MM.1S (cell line): ENCODE measurements at places on chromosomes 16 and 17.

- no peak for DNase-seq
Measured at GRCh38 chr16:74252329-74252728, 44.3 kb upstream of the PSMD7 start.

DNA sequence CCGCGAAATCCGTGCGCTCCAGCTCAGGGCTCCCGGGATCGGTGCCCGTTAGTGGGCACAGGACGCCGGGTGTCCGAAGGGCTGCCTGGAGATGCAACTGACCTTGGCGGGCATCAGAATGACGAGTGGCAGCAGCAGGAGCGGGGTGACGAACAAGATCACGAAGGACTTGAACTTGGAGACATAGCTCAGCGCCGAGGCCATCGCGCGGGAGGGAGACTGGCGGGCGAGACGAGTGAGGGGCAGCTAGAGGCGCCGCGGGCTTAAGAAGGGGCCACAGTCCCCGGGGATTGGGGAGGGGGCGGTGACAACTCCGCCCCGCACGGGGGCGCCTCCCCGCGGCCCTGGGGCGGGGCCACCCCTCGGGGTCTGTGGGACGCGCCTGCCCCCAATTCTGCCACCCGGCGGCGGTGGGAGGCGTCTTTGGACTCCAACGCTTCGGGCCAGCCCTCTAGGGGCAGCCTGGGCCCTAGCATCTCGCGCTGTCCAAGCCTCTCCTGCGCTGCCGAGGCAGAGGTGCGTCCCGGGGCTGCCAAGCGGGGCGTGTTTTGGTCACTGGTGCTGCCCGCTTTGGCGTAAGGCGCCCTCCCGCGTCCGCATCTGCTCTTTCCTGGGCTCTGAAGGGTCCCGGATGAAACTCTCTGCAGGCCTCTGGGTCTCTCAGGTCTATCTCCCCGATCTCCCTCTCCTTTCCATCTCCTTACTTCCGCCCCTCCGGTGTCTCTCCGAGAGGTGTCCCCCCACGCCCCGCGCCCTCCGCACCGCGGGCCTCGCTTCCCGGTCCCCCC is at the start of gene SLC13A5:
SLC13A5 (minus strand) TSS at position 240 of the 788 bp plus-strand sequence; CDS start at position 204, 36 bp downstream.
- DNase-seq: no peak

DNA sequence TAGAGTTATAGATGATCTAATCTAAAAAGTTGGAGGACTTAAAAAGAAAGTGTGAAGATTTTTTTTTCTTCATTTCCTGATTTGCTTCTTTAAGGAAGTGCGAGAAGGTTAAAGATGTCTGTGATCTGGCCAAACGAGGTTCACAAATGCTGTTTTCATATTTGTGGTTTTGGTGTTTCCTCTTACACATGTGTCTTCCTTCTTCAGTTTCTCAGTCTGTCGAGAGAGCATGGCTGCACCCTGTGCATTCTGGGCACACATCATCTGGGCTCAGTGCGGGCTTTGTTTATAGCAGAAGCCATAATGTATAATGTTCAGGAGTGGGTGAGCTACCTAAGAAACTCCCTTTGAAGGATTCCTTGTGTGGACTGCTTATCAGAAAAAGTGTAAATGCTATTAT is 260.4 kb upstream of the TBX2 start:
- peak; percentile 92 for DNase-seq

DNA sequence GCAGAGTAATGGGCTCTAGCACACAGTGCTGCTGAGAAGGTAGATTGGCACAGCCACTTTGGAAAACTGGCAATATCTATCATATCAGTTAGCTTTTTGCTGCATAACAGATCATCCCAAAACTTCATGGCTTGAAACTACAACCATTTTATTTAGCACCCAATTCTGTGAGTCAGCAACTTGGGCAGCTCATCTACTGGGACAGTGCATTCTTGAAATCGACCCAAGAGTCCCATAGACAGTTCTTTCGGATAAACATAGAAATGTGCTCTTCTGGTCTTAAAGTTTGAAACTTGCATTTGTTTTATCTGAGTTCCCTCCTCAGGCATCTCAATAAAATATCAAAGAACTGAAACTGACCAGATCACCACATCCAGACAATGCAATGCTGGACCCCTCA is 76.7 kb downstream of the CEP112 start:
- DNase-seq: no peak

DNA sequence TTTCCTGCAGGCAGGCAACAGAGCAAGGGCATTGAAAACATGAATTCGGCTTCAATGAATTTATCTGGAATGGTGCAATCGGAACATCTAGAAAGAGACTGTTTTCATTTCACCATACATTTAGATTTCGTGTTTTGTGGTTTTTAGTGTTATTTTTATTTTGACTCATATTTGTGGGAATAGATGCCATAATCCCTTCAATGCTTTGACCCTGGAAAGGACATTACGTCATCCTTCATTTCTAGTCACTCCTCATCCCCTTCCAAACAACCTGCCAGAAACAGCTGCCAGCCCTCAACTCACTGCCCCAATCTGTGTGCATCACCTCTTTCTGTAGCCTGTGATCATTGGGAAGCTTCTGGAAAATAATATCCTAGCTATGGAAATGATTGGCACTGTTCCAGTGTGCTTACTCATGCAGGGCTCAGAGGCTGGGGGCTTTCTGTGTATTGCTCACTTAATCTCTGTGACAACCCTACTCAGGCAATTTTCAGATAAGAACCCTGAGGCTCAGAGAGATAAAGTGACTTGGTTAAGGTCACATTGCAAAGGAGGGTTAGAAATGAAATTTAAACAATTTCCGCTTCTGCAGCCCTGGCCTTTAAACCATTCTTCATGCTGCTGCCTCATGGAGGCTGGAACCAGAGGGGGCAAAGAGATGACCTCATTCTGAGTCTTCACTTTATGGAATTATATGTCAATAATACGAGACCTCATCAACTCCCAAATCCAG is 9.5 kb upstream of the KSR1 start:
- DNase-seq: no peak

DNA sequence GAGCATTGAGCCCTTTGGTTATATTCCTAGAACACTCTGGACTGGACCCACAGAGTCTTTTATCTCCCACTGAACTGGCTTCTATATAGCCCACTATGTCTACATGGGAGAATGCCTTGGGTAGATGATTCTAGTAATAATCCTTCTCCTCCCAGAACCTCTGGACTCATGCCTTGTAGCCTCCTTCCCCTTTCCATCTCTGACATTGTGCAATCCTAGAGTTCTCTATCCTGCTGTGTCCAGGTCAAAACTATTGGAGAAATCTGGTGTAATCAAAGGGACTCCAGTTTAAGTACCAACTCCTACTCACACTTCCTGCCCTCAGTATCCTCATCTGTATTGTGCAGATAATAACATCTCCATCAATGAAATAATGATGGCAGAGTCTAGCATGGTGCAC is 9.1 kb downstream of the RCVRN start:
- DNase-seq: no peak

- no peak for DNase-seq
Measured at GRCh38 chr17:3038941-3039340, 24.5 kb downstream of the OR1D5 start.

DNA sequence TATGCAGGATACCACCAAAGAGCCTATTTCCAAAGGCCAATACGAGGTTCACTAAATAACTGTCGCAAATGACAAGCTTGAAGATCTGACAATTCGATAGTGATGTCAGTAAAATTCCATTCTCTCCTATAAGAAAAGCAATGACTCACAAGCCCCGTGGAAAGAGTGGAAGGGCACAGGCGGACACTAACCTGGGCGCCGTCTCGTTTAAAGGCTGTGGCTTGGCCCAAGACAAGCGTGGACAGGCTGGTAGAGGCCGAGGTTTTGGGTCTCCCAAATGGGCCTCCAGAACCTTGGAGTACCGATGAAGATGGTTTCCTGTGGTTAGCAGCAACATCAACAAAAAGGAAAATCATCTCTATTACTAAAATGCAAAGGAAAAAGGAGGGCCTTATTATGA is 16.5 kb upstream of the SLC38A8 start:
- DNase-seq: no peak

DNA sequence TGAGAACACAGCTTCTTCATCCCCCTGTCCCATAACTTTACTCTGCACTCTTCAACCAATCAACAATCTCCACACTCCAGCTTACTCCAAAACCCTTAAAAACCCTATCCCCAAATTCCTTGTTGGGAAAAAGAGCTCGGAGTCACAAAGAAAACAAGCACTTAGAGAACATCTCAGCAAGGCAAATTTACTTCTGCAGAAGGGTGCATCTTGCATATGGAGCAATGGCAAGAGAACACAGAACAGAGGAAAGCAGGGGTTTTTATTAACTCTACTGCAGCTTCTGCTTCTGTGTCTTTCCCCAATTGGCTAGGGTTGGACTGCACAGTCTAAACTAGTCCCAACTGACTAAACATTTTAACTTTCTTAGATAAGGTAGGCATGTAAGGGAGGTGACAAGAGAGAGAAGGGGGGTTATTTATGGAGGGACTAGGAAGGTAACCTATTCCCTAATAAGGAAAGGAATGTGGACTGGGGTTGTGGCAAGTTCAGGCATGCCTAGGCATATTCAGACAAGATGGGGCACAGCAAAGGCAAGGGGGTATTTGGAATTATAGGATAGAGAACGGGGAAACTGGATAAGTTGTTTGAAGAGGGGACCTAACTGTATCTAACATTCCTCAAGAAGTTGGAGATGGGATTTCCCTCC is 125.5 kb downstream of the CACNG3 start:
- no peak for DNase-seq
